ENCODE measurements at places on chromosomes 7 and 10.

- no peak for DNase-seq
These were observed 675.6 kb downstream of the MAGI2 start for GRCh38 chr7:78777829-78778228.

DNA sequence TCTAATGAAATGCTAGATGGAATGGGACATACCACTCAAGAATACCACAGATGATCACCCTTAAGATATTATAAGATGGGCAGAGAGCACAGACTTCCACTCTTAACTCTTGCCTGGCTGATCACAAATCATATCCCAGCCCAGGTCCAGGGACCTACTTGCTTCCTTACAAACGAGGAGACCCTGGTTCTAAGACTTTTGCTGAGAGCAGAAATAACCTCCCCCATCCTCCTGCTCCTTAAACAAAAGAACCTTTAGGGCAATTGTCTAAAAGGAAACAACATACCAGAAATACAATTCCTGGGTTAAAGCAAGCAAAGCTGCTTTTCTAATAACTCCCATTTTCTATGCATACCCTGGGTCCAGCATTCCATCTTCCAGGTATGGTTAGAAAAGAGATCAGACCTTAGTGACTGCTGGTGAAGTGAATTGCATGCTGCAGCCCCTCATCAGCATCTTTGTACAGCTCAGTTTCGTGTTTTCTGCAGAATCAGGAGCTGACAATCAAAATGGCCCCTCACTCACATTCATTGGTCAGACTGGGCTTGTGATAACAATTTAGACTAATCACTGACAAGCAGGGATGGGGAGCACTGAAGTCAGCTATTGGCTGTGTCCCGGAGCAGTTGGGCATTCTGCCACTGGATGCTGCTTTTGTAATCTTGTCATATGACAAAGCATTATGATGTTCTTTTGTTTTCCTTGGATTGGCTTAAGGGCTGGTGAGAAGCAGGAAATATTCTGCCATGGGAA lies 14.6 kb downstream of the IFIT3 start:
- peak; percentile 66 for DNase-seq

DNA sequence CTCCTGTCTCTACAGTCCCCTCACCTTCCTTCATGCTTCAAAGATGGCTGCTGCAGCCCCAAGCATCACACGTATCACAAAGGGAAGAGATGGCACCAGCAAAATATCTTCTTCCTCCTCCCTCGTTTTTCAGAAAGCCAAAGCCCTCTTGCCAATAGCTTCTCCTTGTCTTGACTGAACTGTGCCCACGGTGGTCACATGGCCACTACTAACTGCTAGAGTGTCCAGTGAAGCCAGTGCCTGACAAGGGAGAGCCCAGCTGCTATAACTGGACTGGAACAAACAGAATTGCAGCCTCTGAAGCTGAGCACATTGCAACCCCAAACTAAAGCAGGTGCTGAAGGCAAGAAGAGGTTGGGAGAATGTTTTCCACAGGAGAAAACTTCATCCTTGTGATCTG lies 120.8 kb upstream of the RET start:
- DNase-seq, result no peak

DNA sequence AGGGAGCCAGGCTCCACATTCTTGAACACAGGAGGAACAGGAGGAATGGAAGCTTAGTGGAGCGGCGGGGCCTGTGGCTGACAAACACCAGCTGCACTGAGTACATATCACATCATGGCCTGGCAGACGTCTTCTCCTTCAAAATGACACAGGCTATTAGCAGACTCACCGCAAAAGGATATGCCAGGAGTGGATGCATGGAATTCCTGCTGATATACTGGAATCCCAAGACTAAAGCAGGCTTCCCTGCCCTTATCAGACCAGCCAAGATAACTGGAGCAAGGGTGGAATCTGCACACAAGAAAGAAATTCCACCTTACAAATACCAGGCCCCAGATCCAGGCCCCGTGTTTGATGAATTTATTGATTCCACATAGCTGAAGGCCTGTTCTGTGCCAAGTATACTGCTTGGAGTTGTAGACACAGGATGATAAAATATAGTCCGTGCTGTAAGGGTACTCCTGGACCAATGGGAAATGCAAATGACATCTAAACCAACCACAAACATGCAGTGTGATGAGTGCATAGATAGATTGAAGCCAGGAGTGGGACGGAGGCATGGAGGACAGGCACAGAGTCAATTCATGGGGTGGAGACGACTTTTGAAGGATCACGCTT lies 480.5 kb upstream of the ZMIZ1 start:
- no peak for DNase-seq

GRCh38 chr10:24858288-24859270 lies 93.8 kb downstream of the PRTFDC1 start:
- peak; percentile 50 for DNase-seq

- DNase-seq, result no peak
These were observed 441.2 kb downstream of the PLXDC2 start for GRCh38 chr10:20257422-20257821.

DNA sequence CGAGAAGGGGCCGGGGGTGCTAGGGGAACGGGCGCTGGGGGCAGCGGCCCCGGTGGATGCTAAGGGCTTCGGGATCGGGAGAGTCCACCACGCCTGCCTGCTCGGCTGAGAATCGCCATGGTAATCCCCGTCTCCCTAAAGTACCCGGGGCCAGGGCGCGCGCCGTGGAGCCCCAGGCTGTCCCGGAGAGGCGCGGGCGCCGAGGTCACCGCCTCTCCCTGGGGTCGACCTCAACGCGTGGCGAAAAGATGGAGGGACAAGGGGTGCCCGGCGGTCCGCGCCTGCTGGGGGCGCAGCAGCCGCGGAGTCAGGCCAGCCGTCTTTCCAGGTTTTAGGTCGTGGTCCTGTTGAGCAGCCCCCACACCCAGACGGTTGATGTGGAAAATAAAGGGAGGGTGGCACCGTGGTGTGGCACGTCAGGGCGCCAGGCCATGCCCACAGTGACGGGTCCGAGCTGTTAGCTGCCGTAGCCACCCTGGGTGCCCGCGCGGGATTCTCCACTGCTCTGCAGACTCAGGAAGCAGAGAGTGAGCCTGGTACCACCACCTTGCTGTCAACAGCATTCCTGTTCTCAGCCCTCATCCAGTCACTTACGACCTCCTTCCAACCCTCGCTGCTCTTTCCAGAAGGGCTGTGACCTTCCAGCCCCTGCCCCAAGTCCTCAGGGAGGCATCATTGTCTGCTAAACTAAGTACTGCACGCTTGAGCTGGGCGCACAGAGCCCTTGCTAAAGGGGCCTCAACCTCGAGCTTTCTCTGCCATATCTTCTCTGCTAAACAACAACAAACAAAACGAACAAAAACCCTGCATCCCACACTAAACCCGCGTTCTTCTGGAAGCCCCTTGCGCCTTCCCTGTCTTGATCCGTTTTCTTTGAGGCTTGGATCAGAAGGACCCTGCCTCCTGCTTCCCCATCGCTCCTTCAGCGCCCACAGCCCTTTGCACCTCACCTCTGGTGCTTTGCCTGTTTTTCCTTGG lies 666 bp downstream of the SMKR1 start:
- DNase-seq, result no peak

DNA sequence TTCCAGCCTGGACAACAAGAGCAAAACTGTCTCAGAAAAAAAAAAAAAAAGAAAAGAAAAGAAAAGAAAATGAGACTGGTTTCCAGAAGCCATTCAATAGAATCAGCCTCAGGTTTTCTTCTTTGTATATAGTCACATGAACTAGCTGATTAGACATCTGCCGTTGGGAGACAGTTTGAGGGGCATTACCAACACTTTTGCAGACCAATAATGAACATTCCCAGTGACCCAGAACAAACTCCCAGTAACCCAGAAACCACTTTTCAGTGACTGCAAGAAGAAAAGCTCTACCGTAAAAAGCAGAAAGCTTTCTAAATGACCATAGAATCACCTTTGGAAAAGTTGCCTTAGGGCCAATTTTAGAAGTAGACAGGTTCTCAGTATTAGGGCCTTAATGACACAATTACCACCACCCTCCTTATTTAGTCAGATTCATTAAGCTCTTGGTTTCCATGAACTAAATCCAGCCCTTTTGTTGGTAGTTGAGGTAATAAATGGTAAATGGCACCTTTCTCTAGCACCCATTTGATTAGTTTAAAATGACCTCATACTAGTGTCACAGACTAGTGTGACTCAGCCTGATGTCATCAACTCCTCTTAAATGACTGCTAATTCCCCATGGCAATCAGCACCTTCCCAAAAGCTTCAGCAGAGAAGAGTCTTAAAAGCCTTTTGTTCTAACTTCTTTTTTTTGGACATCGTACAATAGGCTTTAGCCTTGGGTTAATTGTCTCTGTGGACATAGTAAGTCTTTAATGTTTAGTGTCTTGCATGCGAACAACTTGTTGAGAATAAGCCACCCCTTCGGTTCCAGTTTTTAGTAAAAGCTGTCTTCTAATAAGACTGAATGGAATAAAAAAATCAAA lies 33.6 kb upstream of the XRCC2 start:
- DNase-seq, result no peak

DNA sequence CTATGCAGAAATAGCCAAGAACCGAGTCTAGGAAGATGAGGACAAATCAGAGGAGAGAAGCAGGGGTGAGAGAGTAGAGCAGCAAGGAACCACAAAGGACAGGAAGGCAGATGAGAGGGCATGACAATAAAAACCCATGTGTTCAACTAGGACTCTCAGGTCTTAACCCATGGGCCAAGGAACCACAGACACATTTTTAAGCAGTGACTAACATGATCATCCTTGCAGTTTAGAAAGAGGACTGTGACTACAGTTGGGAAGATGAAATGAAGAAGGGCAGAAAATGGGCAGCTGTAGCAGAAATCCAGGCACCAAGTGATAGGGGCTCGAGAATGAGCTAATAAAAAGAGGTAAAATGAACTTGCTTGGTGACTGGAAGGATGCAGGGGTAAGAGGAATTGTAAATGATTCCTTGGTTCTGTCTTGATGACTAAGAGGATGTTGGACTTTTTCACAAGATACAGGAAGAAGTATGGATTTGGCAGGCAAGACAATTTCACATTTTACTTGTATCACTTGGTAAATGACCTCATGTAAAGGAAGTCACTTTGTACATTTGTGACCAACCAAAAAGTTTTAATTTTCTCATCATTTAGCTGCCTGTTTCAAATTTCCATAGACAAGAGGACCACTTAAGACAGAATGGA lies 22.8 kb downstream of the SGMS1 start:
- no peak for DNase-seq

- DNase-seq, result no peak
These were observed 67.1 kb downstream of the WDFY4 start for GRCh38 chr10:48751730-48752129.

DNA sequence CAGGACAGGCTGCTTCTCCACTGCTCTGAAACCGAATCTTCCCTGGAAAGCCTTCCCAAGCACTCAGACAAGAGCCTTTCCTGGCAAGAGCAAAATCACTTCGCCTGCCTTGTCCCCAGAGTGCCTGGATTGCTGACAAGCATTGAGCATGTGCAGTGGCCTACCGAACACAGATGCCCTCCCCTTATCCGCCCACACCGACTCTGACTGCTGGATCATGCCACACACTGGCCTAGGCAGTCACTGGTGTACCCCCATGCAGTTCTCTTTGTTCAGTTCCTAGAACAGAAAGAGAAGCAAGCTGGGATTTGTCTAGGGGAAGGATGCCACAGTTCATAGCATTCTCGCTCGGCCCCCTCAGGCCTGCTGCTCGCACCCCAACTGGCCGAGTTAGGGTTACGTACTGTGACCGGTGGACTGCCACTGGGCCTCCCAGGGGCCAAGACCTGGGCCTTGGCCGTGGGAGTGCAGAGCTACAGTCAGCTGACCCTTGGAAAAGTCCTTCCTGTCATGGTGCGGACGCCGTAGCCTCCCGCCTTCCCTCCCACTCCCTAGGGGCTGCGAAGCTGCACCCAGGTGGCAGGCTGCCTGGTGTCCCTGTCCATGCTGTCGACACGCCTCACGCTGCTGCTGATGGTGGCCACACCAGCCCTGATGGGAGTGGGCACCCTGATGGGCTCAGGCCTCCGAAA lies 6.9 kb downstream of the ABCB8 start:
- no peak for DNase-seq

- DNase-seq, result no peak
These were observed 55.8 kb downstream of the LOXL4 start for GRCh38 chr10:98212196-98212595.

DNA sequence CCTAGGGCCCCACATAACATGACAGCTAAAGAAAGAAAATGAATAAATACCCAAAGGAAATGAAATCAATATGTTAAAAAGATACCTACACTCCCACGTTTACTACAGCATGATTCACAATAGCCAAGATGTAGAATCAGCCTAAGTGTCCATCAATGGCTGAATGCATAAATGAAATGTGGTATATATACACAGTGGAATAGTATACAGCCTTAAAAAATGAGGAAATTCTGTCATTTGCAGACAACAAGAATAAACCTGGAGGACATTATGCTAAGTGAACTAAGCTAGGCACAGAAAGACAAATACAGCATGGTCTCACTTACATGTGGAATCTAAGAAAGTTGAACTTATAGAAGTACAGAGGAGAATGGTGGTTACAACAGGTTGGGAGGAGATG lies 102.9 kb downstream of the ST8SIA6 start:
- no peak for DNase-seq

DNA sequence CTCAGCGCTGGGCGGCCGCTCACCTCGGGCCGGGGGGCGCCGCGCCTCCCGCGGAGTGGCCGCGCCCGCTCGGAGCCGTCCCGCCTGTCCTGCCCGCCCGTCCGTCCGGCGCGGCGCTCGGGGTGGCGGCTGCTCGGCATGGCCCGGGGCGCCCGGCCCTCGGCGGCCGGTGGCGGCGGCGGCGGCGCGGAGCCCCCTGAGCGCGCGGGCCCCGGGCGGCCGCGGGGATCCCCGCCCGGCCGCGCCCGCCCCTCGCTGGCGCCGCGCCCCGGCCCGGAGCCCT lies 338 bp downstream of the SDK1 start:
- DNase-seq, result no peak

- DNase-seq, result no peak
These were observed 43.8 kb upstream of the SEC61G start for GRCh38 chr7:54802841-54803240.

DNA sequence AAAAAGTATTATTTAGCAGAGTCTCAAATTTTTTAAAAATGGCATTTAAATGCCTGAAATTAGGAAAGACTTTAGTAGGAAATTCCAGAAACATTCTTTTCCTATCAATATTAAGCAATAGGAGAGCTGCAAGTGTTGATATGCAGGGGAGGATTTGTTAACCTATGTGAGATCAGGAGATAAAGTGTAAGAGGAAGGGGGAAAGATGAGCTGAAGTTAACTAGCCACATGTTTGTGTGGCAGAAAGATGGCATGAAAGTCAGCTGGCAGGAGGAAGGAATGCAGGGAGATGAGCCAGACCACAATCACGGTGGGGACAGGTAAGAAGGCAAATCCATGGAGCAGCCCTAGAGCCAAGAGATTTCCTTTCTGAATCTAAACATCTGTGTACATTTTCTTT lies 303.6 kb downstream of the MAGI2 start:
- DNase-seq, result no peak
